ENCODE measurements at places on chromosomes 7 and 10. TPM values are rescaled to one million over a fixed set of nuclear protein-coding genes. Genes with fewer than 3 reads are reported as not detected.

DNA sequence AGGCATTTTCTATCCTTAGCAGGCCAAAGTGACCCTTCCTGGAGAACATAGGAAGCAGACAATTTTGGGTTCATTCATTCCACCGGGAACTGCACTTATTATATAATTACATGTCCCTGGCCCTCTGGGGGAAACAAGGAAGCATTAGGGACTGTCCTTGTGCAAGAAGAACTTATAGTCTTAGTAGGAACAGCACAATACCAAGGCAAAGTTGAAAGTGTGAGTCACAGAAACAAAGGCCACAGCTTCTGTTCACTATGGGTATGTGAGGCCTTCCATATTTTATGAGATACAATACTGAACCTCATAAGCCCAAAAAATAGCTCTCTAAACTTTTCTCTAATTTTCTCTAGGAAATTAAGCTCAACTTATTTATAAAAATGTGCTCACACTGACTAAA lies 18.4 kb upstream of the AKR1B10 start:
- DNase-seq: no peak

DNA sequence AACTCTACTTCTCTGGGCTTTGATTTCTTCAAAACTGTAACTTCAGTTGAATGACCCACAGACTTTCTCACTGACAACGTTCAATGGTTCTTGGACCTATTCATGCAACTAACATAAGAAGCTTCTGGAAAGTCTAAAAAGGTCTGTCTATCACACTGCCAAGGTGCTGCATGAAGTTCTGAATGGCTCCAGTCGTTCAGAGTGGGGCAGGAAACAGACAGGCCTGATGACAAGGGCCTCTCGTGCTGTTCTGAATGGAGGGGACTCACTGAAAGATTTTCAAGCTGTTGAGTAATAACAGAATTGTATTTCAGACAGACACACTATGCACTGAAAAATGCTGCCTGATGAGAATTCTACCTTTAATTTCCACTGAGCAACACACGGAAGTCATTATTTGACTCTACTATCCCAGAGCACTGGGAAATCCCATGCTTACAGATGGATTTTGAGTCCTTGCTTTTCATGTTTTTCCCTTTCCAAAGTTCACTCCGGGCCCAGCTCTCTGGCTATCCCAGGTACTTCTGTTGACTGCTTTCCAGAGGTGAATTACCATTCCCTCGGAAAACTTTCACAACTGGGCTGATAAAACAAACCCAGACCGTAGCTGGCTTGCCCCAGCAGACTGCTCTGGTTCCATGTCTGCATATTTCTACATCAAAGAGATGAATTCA lies 204.9 kb upstream of the FRMD4A start:
- no peak for DNase-seq

DNA sequence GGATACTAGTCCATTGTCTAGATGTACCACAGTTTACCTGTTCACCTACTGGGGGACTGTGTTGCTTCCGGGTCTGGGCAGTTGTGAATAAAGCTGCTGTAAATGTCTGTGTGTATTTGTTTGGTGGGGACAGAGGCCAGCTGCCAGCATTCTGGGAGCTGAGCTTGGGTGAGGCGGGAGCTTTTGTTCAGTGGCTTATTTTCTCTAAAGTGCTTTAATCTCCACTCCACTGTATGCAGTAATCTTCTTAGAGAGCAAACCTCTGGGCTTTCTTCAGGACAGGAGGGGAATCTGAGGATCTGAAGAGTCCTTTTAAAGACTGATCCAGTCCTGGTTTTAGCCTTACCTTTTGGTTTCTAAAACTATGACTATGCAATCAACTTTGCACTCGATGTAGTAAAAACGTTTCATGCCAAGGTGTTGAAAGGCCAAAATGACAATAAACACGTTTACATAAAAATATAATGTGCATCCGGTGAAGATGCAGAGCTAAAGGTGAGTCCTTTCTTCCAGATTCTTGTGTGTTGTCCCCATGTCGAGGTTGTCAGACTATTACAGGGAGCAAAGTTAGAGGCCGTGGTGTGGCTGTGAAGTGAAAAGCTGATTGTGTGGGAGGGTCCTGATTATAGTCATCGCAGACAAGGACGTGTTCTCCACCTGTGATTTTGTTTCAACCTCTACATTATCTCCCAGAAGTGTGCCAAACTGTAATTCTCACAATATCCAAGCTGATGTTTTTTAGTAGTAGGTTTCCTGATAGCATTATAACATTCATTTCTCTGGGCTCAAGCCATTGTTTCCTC lies 279.8 kb downstream of the CAMK1D start:
- no peak for DNase-seq

DNA sequence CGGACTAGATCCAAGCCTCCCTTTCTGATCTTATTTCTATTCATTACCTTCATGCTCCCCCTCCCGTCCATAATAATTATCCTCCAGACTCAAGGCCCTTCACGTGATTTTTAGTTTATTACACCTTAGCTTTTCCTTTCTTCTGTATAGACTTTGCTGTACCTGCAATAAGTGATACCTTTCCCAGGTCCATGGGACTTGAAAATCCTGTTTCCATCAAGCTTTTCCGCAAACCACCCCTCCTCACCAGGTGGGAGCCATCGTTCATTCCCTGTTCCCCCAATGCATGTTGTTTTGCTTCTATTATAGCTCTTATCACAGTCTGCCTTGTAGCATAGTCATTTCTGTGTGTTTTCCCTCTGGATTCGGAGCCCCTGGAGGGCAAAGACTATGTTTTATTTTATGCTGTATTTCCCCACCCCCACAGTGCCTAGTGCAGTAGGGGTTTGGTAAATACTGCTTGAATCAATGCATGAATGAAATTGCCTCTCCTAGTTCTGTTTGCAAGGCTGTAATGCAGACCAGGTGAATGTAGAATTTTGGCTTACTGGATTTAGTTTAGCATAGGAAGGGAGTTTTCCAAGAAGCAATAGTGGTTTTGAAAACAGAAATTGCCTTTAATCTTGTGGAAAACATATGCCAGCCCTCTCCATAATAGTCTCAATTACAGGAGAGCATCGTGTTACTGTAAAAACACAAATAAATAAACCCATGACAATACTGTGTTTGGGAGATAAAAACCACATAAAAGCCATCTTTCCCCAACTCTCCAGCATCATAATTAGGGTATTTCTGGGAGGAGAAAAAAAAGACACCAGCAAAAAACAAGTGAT lies 213.4 kb downstream of the AUTS2 start:
- no peak for DNase-seq

- DNase-seq: no peak
Measured at GRCh38 chr7:81487516-81487915, 282.3 kb downstream of the HGF start.

GRCh38 chr7:99918959-99919813 lies at the start of gene TRIM4:
TSS of gene TRIM4 (minus strand) at chr7:99919530. CDS start at chr7:99919401, 129 bp downstream.
- peak; percentile 82 for DNase-seq

GRCh38 chr10:24952707-24953645 lies 570 bp upstream of the PRTFDC1 start:
- peak; percentile 35 for DNase-seq

- DNase-seq: no peak
Measured at GRCh38 chr7:13179011-13179582, 491.7 kb downstream of the ARL4A start.

- DNase-seq: no peak
Measured at GRCh38 chr7:95529701-95530100, 44.0 kb downstream of the ASB4 start.

GRCh38 chr10:78706726-78707540 lies 361.8 kb upstream of the ZMIZ1 start:
- no peak for DNase-seq

GRCh38 chr7:45143616-45144015 lies 14.0 kb upstream of the RAMP3 start:
- DNase-seq: no peak

DNA sequence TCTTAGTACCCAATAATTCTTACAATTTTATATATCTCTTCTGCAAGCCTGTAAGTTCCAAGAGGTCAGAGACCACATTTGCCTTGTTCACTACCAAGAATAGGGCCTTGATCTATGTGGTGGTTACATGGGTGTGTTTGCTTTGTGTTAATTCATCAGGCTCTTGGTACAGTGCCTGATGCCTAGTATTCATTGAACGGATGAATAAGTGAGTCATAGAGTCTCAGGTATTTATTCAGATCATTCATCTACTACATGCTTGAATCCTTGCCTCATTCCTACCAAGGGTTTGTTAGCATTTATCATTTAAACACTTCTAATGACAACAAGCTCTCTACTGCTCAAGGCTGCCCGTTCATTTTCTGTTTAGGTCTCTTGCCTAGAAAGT lies 11.3 kb upstream of the SGPL1 start:
- DNase-seq: no peak

GRCh38 chr7:45884136-45884535 lies 4.2 kb upstream of the IGFBP1 start:
- no peak for DNase-seq

DNA sequence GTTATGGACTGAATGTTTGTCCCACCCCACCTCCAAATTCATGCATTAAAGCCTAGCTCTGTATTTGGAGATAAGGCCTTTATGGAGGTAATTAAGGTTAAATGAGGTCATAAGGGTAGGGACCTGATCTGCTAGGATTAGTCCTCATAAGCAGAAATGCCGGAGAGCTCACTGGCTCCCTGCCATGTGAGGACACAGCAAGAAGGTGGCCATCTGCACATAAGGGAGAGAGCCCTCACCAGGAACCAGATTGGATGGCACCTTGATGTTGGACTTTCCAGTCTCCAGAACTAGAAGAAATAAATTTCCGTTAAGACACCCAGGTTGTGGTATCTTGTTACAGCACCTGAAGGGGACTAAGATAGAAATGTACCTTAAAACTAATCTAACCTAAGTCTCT lies 816.1 kb upstream of the C7orf33 start:
- DNase-seq: no peak

The SMURF1 gene
- 33.3 TPM for total RNA-seq

The WNT16 gene
- total RNA-seq: 0.21 TPM

The HYAL4 gene
- total RNA-seq: not detected

The INSYN2A gene
- 0.21 TPM for total RNA-seq

The CCDC136 gene
- total RNA-seq: 8.8 TPM

The CADPS2 gene
- total RNA-seq: 20.3 TPM

The ACTL6B gene
- total RNA-seq: not detected

The TMEM176B gene
- 55.7 TPM for total RNA-seq

The MAGI2 gene
- 56.6 TPM for total RNA-seq

Data from tibial nerve (tissue), 4 donors.